Right ventricle myocardium inferior (tissue), 1 donor: ENCODE measurements at places on chromosomes 3 and 15. TPM values are rescaled to one million over a fixed set of nuclear protein-coding genes. Genes with fewer than 3 reads are reported as not detected.

GRCh38 chr3:185087419-185087818 is 65.4 kb downstream of the C3orf70 start:
- no peak for DNase-seq

GRCh38 chr3:71657831-71658530 is 67.2 kb downstream of the EIF4E3 start:
- DNase-seq: peak; percentile 88

DNA sequence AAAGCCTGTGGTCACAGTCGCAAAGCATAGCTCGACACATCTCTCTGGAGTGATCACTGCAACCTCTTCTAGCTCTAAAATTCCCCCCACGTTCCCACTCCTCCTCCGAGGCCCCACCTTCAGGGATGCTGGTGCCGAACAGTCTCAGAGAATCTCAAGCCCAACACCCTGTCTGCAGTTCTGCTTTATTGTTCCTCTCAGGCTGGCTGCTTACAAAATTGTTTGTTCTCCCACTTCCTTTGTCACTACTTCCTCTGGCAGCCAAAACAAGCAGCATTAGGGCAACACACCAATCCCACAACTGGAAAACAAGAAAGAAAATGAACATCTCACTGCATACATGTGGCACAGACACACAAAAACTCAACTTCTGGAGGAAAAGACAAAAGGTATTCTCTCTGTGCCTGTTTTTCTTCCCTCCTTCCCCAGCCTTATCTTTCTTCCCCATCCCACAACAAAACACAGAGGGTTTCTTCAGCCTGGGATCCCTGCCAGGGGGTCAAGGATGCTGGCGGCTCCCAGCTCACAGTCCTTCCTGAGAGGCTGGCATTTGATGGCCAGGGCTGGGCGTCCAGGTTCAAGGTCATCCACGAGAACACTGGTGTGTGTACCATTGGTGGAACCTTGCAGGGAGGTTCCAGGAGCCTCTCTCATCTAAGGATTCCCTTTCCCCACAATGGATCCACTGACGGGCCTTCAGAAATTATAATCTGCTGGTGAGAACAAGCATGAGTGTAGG is 108.4 kb downstream of the TMCO5A start:
- peak; percentile 50 for DNase-seq

- DNase-seq: peak; percentile 85
These were observed 28.5 kb downstream of the IL16 start for GRCh38 chr15:81225161-81225671.

- no peak for DNase-seq
These were observed 6.6 kb downstream of the TP63 start for GRCh38 chr3:189637750-189638149.

DNA sequence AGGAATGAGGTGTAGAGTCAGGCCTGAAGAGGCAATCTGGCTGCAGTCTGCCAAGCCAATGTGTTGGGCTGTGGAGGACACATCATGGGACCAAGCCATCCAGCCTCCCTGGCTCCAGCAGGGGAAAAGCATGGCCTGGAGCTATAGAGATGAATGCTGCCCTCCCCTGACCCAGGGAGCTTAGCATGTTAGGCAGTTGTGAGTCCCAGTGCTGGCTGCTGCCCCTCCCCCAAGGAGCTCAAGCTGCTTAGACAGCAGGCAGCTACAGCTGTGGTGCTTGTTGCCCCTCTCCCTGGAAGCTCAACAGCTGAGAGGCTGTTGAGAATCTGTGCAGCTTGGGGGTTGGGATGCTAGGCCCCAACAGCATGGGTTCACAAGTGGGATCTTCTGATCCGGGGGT is 85.6 kb upstream of the DNAJC19 start:
- no peak for DNase-seq

ADGRG7 gene
- total RNA-seq: not detected

COL6A5 gene
- not detected for total RNA-seq

GRCh38 chr15:28952666-28953491 is 67.1 kb downstream of the APBA2 start:
- no peak for DNase-seq

DNA sequence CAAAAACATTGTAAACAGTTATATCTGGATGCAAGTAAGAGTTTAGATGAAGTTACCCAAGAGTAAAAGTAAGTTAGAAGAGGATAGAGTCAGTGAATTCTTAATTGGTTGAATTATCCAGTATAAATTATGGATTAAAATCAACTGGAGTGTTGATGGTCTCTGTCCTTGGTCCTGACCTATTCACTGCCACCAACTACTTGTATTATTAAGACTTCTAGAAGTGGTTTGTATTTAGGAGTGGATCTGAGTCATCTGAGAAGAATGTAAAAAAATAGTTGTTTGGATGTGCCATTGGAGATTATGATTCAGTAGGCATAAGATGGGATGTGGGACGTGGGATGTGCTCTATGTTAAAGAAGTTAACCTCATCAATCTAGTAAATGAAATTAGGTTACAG is 86.4 kb downstream of the SYNPR start:
- DNase-seq: no peak

DNA sequence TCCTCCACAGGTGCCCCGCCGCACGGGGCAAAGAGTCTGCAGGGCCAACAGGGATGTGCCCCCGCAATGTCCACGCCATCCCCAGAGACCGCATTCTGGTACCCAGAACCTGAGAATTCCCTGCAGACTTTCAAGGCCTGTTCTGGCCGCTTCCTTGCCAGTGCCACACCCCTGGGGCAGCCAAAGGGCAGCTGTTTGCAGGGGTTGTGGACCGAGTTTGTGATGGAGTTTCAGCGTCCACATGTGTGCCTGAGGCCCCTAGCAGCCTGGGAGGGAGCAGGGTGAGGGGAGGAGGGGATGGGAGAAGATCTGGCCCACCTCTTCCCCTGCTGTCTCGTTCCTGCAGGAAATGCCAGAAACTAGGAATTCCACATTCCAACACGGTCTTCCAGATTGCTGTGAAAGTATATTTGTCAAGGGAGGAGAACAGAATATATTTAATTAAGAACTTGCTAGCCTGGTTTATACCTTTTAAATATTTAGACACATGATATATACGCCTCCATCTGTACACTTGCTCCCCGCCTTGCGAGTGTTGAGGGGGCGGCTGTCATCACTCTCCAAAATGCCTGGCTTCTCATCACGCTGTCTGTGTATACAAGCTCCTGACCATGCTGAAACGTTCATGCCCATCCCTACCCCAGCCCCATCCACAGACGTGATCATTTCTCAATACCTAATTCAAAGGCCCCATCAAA is 31.1 kb upstream of the RASA2 start:
- no peak for DNase-seq
